GF-D8 (cell line): ENCODE measurements at places on chromosomes 6 and 20.
A peak's percentile ranks its signal among the peaks of the same experiment; 100 is the strongest.

DNA sequence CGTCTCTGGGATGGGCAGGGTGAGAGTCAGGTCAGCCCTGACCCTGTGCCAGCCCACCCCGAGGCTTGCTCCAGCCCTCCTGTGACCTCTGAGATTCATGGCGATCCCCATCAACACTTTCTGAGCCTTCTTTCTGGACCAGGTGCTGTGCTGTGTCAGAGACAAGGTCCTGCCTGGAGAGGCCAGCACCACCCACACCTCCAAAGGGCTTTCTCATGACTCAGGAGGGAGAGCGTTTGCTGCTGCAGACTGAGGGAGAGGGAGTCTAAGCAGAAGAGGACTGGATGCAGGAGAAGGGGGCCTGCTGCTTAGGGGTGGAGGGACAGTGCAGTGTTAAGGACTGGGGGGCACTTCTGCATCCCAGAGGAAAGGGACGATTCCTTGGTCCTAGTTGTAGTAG lies 193.5 kb downstream of the LRFN2 start:
- DNase-seq = no peak

GRCh38 chr6:36177166-36177565 lies 19.4 kb upstream of the BRPF3 start:
- no peak for DNase-seq

- no peak for DNase-seq
Measured at GRCh38 chr6:168302534-168302933, 17.0 kb downstream of the DACT2 start.

- peak; percentile 18 for DNase-seq
Measured at GRCh38 chr6:98976674-98977385, 29.1 kb upstream of the FBXL4 start.

GRCh38 chr20:32610472-32611218 lies 25.5 kb upstream of the NOL4L start:
- no peak for DNase-seq

DNA sequence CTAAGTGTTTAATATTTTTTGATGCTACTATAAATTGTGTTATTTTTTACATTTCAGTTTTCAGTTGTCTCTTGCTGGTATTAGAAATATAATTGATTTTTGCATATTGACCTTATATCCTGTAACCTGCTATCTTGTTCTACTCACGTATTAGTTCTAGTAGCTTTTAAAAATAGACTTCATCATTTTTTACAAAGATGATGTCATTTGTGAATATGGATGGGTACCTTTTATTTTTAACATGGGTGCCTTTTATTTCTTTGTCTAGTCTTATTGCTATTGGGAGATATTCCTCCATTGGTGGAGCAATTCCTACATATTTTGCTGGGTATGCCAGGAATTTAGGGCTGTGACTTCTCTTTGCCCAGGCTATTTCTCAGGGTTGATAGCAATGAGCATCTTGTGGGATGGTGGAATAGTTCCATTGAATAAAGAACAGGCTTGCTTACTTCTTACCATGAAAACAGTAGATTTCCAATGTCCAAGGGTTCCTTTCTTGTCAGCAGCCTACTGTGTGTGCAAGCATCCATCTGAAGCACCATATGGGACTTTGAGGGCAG lies 149.7 kb downstream of the CARMIL1 start:
- DNase-seq = no peak

DNA sequence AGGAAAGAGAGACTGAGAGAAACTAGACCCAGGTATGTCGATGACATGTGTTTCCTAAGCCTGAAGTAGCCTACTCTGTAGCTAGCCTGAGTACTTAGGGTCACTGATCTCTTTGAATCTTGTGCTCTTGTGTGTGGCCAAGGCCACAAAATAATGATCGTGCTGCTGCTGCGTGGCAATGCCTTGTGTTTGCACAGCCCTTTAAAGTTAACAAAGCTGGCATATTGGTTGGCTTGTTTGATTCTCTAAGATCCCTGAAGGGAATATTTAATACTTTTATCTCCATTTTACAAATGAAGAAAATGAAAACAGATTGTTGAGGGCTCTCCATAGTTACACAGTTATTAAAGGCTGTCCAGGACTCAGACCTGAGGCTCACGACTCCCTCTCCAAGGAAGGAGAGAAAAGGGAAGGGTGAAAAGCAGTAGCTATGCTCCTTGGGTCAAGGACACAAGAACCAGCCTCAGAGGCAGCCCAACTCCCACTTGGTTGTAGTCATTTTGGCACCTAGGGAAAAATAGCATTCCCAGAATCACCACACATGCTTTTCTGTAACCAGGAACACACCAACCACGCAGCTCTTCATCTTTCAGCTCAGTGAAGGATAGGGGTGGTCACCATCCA lies 130.7 kb downstream of the LRFN2 start:
- DNase-seq = no peak

DNA sequence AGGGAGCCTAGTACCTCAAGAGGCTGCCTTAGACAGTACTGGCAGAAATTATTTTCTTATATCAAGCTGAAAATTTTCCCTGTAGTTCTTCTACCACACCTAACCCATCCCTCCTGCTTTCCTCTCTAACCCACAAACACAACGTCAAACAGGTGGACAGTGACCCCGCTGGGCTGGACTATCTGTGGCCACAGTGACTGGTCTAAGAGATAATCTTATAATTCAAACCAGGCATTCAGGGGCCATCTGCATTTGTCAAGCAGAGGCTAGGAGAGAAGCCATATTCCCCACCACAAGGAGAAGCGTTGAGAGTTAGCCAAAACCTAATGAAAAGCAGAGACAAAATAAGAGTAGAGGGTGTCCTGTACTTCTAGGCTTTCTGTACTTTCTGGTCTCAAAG lies 8.2 kb downstream of the HDDC2 start:
- DNase-seq = no peak

DNA sequence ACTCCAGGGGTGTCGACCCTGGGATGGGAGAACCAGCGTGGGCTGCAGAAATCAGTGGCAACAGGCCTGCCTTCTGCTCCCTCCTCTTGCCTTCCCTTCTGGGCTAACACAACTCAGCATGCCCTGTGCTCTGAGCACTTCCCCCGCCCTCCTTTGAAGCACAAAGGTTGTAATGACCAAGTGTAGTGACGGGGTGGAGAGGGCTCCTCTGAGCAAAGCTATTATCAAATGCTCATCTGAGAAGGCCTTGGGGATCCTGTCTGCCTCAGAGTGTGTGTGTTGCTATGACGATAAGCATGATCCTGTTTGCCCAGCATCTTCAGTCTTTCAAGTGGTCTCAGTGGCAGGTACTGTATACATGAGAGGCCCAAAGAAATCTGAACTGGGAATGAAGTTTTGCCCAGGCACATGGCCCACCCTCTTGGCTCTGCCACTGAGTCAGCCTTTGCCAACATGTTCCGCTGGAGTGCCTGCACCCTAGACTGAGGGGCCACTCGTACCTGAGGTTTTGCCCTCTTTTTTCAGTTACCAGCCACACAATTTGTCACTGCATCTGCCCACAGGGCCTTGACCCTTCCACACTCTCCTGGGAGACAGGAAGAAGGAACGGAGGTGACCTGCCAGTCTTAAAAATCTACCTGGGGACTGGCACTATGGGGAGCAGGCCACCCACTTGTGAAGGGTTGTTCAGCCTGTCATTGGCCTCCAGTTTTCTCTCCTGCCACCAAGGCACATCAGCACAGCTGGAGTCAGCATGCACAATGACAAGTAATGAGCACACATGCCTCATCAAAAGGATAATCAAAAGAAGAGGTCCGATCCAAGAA lies 74.5 kb downstream of the GFOD1 start:
- DNase-seq = no peak

GRCh38 chr20:31555203-31555775 lies 41.0 kb downstream of the HM13 start:
- DNase-seq = no peak

DNA sequence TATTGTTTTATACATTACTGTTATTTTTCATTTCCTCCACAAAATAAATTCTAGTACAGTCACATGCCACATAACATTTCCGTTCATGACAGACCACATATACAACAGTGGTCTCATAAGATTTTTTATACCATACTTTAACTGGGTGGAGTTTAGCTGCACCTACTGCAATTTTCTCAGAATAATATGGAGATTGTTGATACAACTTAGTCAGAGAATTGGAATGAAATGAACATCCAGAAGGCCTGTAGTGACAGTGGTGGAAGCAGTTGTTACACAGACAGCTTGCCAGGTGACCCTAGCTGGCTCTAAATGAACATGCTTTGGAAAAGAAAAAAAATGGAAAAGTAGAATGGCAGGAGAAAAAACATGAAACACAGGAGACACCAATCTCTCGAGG lies 183.2 kb upstream of the TCF21 start:
- DNase-seq = no peak

DNA sequence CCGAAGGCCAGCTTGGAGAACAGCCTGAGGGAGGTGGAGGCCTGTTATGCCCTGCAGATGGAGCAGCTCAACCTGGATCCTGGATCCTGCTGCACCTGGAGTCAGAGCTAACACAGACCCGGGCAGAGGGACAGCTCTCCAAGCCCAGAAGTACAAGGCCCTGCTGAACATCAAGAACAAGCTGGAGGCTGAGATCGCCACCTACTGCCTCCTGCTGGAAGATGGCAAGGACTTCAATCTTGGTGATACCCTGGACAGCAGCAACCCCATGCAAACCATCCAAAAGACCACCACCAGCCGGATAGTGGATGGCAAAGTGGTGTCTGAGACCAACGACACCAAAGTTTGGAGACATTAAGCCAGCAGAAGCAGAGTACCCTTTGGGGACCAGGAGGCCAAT lies 223.5 kb upstream of the ID4 start:
- no peak for DNase-seq

- DNase-seq = no peak
Measured at GRCh38 chr20:57190536-57191264, 75.7 kb downstream of the BMP7 start.

DNA sequence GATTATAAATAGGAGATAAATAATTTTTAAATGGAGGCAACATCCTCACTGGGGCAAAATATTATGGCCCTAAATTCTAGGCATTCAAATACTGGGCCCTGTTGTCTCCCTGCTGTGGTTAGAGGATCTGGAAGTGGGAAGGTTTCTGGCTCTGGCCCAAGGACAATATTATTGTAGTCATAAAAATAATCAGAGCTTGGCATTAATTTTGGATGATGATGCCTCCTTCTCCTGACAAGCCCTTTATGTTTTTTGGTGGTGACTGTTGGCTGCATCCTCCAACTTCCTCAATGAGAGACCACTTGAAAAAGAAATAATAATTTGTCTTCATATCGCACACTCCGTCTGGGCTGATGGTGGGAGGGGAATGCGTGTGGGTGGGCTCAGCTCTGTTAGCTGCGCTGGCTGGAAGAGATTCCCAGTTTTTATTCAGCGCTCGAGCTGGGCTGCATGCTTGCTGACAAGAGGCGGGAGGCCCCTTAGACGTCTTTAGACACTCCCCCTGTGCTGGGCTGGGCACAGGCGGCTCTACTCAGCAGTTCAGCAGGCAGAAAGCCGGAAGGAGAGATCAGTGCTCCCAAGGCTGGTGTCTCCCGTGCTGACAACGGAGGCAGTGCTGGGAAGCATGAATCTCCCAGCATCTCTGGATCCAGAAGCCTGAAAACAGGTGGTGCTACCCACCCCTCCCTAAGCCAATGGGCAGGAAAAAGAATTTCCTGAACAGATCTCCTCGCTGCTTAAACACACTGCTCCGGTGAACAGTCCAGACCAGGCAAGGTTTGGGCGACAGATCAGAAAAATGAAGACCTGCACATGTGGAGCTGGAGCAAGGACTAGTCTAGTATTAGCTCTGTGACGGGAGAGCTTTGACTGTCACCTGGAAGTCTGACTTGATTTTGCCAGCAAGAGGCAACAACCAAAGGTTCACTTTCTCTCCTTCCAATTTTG lies 97.7 kb downstream of the SYCP2 start:
- no peak for DNase-seq

DNA sequence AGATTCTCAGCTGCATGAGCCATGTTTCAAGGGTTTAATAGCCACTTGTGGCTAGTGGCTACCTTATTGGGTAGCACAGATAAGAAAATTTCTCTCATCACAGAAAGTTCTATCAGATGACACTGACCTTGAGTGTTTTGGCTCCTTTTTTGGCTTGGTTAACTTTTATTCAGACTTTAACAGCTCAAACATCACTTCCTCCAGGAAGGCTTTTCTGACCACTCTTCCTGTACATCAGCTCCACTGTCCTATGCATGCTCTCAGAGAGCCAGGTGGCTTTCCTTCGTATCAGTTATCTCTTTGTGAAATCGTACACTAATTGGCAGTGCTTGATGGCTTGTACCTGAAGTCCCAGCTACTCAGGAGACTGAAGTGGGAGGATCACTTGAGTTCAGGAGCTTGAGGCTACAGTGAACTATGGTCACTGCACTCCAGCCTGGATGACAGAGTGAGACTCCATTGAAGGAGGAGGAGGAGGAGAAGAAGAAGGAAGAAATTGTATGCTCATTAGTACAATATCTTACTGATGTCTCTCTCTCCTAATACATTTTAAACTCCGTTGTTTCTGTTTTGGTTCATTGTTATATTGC lies 10.7 kb downstream of the MAFB start:
- no peak for DNase-seq

DNA sequence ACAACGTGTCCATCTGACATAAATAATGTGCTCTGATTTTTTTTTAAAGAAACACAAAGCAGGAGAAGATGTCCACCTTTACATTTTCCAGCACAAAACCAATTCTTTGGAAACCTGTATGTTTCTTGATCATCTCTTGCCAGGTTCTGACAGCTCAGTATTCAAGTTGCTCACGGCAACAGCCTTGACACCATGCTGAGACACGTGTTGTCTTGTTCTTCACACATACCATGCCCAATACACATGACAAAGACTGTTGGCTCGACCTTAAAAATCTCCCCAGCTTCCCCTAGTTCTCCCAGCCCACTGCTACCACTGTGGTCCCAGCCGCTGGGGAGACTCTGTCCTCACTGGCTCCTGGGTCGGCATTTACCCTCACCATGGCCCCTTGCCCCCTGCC lies 518.9 kb downstream of the PREX1 start:
- DNase-seq = no peak

GRCh38 chr6:37893257-37893656 lies 73.7 kb downstream of the ZFAND3 start:
- no peak for DNase-seq

- DNase-seq = peak; percentile 13
Measured at GRCh38 chr6:49531774-49532569, 18.5 kb upstream of the C6orf141 start.

- DNase-seq = no peak
Measured at GRCh38 chr6:9543649-9544048, 871.2 kb downstream of the TFAP2A start.

DNA sequence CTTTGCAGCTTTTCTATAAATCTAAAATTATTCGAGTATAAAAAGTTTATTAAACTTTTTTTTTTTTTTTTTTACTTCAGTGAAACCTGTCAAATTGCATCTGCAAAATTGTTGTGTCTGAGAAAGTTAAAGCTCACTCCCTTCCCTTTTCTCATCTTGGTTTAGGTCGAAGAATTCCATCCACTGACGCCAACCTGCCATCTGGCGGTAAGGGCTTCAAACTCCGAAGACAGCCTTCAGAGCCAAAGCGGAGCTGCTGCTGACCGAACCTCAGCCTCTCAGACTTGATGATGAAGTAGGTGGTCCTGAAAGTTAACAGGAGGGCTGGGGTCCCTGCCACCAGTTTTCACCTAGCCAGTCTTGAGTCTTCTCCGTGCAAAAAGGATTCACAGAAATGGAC lies 29.6 kb upstream of the VAPB start:
- no peak for DNase-seq
